Stimulated activated CD8-positive, alpha-beta memory T cell treated with anti-CD3 and anti-CD28 coated beads, Interleukin-15, amount 100 ng/mL, for 24 hours (primary cell): ENCODE measurements at places on chromosomes 1 and 21.

DNA sequence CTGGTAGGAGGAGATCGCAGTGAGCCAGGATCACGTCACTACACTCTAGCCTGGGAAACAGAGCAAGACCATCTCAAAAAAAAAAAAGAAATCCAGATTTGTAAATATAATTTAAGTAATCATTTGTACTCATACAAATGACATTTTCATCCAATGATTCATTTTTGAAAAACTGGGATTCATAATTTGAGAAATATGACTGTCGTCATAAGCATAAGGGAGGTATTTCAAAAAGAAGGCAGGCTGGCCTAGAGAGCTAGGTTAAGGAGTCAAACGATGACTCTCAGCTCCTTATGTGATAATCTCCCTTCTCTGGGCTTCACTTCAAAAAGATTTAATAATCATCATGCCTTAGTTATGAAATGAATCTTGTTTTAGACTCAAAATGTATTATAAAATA is 2.3 kb downstream of the GART start:
- no peak for DNase-seq

- no peak for DNase-seq
Observed at GRCh38 chr1:198890214-198890930, 251.5 kb downstream of the PTPRC start.

DNA sequence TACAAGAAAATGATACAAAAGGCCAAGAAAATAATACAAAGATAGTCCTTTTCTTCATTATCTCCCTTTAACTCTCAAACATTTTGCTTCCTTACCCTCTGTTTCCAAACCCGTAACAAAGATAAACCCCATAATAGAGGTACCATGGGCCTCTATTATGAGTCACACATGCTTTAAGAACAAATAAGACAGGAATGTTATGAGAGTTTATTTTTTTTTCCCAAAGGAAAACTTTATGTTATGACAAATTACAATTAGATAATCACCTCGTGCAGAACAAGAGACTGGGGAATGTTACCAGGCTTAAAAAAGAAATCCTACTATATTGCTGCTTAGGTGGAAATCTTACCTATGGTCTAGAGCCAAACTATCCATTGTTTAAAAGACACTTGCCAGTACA is 272.0 kb downstream of the BRINP3 start:
- no peak for DNase-seq

DNA sequence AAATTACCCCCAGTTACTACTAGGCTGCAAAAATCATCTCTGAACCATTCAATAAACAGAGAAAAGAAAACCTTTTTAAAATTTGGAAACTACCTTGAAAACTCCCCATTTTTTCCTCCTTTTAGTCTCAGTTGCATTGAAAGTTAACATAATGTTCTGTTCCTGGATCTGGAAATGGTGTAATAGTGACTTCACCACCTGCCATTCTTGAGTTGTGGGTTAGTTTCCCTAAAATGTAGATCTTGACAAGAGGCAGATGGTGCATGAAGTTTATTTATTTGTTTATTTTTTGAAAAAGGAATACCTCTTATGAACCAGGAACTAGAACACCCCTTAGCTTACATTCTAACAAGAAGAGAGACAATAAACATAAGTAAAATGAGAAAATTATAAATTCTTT is 72.8 kb downstream of the ATF6 start:
- DNase-seq, result no peak

DNA sequence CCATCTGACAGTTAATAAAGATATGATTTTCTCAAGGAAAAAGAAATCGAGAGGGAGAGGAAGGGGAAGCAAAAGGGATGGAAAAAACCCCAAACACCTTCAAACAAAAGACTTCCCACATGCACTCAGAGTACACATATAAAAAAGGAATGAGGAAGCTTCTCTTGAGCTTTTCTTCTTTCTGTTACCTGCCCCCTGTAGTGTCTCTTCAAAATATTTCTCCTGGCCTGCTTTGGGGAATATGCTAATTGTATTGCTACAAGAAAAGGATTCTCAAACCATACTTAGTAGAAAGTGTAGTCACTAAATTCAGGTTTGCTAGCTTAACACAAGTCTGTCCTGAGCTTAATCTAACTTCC is 58.7 kb downstream of the KIF14 start:
- DNase-seq, result no peak

DNA sequence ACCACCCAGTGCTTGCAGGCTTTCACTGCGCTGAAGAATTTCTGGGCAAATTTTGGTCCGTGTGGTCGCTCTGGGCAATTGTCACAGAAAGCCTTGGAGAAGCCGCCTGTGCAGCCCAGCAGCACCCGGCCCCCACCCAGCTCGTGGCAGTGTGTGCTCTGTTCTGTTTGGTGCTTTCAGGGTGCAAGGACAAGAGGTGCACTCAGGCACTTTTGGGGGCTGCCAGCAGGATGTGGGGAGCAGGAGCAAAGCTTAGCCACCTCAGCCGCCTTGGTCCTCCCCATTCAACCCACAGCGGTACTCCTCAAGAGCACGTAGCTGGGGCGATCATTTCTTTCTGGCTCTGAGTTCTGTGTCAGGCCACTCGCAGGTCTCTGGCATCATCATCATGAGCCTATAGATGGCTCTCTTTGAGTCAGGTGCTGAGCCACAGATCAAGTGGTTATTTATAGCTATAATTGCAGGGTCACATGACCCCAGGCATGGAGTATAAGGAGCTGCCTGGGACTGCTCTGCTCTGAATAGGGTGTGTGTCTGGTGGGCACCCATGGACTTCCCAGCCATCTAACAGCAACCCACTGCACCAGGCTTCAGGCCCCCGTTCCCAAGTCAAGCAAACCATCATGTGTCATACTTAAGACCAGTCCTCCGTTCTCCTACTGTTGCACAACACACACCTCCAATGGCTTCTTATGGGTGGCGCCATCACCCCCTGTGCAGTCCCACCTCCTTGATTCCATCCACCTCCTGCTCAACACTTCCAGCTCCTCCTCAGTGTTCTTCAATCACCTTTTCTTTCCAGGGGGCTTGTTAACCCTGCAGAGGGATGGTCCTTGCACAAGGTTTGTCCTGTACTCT is 18.1 kb upstream of the TENT5C start:
- DNase-seq, result no peak

- no peak for DNase-seq
Observed at GRCh38 chr1:58409336-58409735, 137.2 kb downstream of the OMA1 start.

- no peak for DNase-seq
Observed at GRCh38 chr1:180168786-180169639, 14.3 kb downstream of the QSOX1 start.

DNA sequence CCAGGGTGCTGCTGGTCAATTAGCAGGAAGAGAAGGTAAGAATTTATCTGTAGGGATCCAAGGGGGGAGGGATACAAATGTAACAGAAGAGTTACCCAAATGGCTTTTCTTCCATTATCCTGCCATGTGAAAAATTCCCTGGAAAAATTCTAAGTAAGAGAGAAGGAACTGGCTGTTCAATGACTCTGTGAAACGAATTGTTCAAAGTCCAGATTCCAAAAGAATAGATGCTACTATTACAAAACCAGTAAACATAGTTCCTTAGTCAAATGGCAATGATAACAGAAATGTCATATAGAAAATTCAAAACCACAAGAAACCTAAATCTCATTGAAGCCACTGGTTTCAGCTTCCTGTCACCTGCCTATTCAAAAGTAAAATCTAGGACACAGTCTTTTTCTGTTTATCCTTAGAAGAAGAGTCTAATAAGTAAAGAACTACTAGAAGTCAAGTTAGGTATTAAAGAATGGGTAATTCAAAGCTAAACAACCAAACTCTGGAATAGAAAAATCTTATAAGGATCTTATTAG is 102.6 kb downstream of the ZNF644 start:
- DNase-seq, result no peak

GRCh38 chr1:5889901-5890300 is 102.3 kb downstream of the NPHP4 start:
- no peak for DNase-seq

- no peak for DNase-seq
Observed at GRCh38 chr1:199399996-199400724, 627.4 kb upstream of the NR5A2 start.

- DNase-seq, result no peak
Observed at GRCh38 chr1:1274931-1275431, 1.3 kb upstream of the UBE2J2 start.

GRCh38 chr1:175073061-175073460 is 5.4 kb downstream of the TNN start:
- DNase-seq, result no peak

- no peak for DNase-seq
Observed at GRCh38 chr21:36859744-36860501, 106.5 kb downstream of the HLCS start.
